ENCODE measurements at places on chromosomes 12 and 14. TPM values are rescaled to one million over a fixed set of nuclear protein-coding genes. Genes with fewer than 3 reads are reported as not detected.

GRCh38 chr14:54645639-54646038 is 78.7 kb downstream of the SAMD4A start:
- DNase-seq: no peak

DNA sequence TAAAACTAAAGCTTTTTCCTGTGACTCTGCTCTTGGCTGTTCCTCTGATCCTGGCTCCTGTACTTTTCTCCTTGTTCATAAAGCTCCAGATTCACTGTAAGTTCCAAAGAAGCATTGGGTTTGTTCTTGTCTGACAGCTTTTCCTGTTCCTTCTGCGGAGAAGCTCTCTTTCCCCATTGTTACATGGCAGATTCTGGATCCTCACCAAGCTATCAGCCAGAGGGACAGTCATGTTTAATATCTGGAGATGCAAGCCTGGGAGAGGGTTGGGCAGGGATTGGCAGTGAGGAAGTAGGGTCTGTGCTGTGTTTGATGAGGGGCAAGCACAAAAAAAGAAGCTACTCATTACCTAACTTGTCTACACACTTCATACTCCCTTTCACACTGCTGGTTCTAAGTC is 107.9 kb downstream of the AKAP6 start:
- no peak for DNase-seq

GRCh38 chr12:53744751-53745150 is 7.0 kb downstream of the CISTR start:
- no peak for DNase-seq

GRCh38 chr12:95805864-95806671 is 15.5 kb upstream of the NTN4 start:
- DNase-seq: no peak

DNA sequence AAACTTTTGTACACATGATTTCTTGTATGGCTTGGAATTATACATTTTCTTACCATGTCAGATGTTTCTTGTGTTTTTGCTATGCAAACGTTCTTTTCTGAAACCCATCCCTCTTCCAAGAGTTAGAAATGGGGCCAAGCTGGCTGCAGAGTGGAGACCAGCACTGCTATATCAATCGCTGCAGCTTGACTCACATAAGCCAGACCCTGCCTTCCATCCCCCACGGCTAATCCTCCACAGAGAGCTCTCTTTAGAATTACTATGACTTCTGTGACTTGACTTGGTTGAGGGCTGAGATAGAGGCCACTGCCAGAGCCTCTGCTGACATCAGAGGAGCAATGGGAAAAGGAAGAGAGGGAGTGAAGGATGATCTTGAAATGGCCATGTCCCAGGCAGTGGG is 147.9 kb downstream of the DACT1 start:
- DNase-seq: no peak

The ART4 gene
- total RNA-seq: not detected

The SIX6 gene
- total RNA-seq: not detected

The LMNTD1 gene
- total RNA-seq: not detected

The DHRS2 gene
- total RNA-seq: 0.26 TPM

All from activated naive CD4-positive, alpha-beta T cell treated with anti-CD3 and anti-CD28 coated beads for 36 hours (primary cell).